NCI-H1930 (cell line): ENCODE measurements at places on chromosomes 2 and 18.

DNA sequence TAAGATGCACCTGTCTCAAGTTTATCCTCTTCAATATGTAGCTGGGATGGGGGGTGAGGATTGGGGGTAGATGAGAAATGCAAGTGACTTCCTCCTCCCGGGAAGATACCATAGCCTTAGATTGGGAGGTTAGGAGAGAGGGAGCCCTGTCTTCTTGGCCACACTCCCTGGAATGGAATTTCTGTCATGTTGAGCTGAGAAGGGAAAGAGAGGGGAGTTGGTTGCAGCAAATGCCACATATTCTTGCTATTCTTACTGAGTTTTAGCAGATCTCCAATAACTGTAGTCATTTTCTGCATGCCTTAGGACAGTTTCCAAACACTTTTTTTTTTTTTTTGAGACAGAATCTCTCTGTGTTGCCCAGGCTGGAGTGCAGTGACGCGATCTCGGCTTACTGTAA is 35.9 kb downstream of the TAF4B start:
- DNase-seq: no peak

DNA sequence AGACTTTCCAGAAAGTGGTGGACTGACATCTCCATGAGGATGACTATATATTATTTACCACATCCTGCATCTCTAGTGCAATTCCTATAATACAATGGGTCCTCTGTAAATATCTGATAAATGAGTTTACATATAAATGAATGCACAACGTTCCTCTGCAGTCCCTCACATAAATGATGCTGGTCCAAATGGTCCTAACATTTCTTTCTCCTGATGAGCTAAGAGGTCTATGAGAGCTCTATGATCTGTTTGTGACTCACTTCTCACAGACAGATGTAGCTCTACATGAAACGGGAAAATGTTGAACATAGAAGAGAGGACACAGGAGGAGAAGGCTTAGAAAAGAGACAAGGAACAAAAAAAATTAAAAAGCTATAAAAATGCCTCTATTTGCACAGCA is 201.2 kb upstream of the PIK3C3 start:
- DNase-seq: no peak

DNA sequence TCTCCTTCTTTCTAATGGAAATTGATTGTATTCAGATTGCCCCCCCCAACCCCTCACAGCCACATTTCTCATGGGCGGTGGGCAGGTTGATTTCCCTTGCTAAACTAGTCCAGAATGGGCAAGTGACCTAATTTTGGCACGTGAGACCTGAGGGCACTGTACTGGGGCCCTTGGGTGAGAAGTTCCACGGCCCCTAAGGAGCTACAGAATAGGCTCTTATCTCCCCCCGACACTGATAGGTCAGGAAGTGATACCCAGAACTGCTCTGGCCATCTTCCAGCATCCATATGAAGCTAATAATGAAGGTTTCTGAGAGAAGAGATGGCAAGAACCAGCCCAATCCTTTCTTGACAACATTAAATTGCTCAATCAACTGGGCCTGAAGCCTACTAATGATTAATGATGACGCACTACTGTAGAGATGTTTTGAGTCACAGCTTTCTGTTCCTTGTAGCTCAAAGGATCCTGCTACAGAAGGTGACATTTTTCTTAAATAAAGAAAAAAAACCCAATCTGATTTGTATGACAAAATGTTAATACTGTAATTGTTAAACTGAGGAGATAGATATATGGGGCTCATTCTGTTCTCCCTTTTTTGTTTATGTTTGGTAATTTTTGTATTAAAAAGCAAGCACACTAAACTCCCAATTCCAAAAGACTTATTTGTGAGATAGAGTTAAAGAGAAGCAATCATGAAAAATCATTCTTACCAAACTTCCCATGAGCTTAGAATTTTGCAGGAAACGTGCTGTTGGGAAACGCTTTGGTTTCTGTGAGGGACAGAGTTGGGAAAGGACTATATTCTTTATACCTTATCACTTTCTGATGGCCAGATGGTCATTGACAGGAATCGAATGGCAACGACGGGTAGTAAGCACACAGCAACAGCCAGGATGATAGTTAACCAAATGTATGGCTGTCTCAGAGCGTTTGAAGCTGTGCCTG is 28.2 kb upstream of the NARS1 start:
- no peak for DNase-seq

- no peak for DNase-seq
These were observed 29.3 kb upstream of the HS6ST1 start for GRCh38 chr2:128347701-128348539.

DNA sequence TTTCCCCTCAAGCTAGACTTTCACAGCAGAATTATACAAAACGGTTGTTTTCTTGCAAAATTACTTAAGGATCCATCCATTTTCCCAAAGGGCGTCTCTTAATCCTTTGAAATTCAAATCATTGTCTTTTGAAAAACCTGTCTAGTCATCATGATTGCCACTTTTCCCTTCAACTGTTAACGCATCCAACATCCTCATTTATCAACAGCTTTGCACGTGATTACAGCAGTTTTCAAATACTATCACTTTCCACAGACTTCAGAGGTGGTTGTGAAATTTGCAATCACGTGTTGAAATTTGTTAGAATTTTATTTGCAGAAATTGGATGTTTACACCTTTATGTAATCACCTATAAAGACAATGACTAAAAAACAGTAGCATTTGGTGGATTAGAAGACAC is 304.4 kb upstream of the SLC39A10 start:
- DNase-seq: no peak

DNA sequence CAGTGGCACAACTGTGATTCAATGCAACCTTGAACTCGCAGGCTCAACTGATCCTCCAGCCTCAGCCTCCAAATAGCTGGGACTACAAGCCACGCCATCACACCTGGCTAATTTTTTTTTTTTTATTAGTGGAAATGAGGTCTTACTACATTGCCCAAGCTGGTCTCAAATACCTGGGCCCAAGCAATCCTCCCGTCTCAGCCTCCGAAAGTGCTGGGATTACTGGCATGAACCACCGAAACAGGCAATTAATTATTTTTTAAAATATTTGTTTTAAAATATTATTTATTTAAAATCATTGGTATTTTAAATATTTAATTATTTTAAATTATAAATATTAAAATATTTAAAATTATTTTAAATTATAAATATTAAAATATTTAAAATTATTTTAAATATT is 24.5 kb downstream of the SRBD1 start:
- no peak for DNase-seq

GRCh38 chr2:29317077-29317517 is 201.9 kb downstream of the CLIP4 start:
- DNase-seq: no peak

GRCh38 chr2:178304333-178304732 is 110.0 kb downstream of the OSBPL6 start:
- DNase-seq: no peak

GRCh38 chr2:156792242-156792840 is 356.2 kb downstream of the GPD2 start:
- DNase-seq: no peak

- DNase-seq: no peak
These were observed 56.7 kb upstream of the ZNF236 start for GRCh38 chr18:76765649-76766048.

DNA sequence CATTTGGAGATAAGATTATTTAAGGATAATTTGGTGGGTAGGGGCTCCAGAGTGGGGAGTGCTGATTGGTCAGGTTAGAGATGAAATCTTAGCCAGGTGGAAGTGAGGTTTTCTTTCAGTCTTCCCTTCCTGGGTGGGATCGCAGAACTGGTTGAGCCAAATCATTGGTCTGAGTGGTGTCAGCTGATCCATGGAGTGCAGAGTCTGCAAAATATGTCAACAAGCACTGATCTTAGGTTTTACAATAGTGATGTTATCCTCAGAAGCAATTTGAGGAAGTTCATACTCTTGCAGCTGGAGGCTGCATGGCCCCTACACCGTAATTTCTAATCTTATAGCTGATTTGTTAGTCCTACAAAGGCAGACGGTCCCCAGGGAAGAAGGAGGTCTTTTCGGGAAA is 1483.4 kb upstream of the ZEB2 start:
- no peak for DNase-seq

- DNase-seq: no peak
These were observed 10.1 kb downstream of the ATAD2B start for GRCh38 chr2:23916727-23917405.

- DNase-seq: no peak
These were observed 850.4 kb downstream of the GALR1 start for GRCh38 chr18:78099979-78100588.

DNA sequence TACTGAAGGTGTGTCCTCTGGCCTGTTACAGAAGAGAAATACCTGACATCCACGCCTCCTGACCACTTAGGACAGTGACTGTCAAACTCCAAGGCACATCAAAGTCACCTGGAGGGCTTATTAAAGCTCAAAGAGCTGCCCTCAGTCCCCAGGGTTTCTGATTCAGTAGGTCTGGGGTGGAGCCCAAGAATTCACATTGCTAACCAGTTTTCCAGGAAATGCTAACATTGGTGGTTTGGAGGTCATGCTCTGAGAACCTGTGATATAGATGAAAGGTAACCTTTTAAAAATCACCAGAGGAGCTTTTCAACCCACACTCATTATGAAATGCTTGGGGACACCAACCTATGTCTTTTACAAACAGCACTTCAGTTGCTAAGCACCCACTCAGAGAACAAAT is 172.3 kb downstream of the ALK start:
- no peak for DNase-seq

- DNase-seq: no peak
These were observed 12.3 kb downstream of the FBLN7 start for GRCh38 chr2:112150447-112150846.

DNA sequence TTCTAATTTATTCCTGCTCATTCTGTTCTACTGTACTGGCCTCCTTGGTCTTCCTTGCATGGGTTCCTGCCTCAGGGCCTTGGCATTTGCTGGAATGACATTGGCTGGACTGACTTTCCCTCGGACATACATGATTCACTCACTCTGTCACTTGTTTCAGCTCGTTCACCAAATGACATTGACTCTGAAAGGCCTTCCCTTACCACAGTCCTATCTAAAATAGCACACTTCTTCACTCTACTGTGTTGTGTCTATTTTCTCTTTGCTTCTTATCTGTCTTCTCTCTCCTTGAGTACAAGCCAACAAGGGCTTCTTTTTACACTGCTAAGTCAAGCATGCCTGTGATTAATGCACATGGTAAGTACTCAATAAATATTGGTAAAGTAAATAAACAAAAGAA is 65.6 kb downstream of the SCG2 start:
- no peak for DNase-seq
